ENCODE measurements at places on chromosomes 7 and 10.

DNA sequence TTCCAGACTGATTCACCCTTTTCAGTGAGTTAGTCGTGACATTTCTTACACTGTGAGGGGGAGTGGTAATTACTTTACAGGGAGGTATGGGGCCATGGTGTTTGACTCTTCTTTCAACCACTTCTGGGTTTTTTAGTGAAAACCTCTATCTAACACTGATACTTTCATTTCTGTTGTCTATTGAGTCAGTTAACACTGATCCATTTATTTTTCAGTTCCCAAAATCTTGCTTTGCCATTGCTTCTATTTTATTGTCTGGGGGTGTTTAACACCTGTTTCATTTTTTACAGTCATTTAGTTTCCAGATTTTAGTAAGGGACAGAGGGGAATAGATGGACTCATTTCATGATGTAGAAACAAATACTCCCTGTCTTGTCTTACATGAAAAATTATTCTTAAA is 61.5 kb downstream of the HELLS start:
- no peak for DNase-seq

- DNase-seq: peak; percentile 6
Observed at GRCh38 chr10:106935978-106936451, 228.5 kb downstream of the SORCS1 start.

GRCh38 chr10:87703771-87704170 is 44.1 kb downstream of the PAPSS2 start:
- no peak for DNase-seq

- DNase-seq: no peak
Observed at GRCh38 chr10:4686644-4686996, 139.4 kb upstream of the AKR1E2 start.

GRCh38 chr7:77783545-77783944 is 14.7 kb downstream of the TMEM60 start:
- DNase-seq: no peak

- DNase-seq: no peak
Observed at GRCh38 chr10:131318814-131319213, 7.3 kb upstream of the TCERG1L start.

DNA sequence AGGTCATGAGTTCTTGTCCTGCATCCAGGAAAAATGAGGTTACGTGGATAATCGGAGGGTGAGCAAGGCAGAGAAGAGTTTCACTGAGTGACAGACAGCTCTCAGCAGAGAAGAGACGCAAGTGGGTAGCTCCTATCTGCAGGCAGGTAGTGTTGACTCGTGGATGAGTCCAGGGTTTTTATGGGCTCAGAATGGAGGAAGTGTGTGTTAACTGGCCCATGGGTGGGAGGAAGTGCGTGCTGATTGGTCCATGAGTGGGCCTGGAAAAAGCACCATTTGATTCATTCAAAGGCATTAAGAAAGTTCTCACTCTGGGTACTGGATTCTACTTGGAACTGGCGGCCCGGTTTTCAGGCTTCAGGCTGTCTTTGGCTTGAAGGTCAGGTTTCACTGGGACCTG is 4.8 kb upstream of the DMTF1 start:
- no peak for DNase-seq

- DNase-seq: no peak
Observed at GRCh38 chr7:26334166-26334859, 42.7 kb downstream of the SNX10 start.

- DNase-seq: no peak
Observed at GRCh38 chr10:63713191-63714144, 192.3 kb downstream of the REEP3 start.
